ENCODE measurements at places on chromosomes 1 and 21. TPM values are rescaled to one million over a fixed set of nuclear protein-coding genes. Genes with fewer than 3 reads are reported as not detected.

DFFA gene
- total RNA-seq, result 41.4 TPM

PTGS2 gene
- 4.1 TPM for total RNA-seq

A3GALT2 gene
- total RNA-seq, result not detected

GBP7 gene
- not detected for total RNA-seq

TNFAIP8L2 gene
- not detected for total RNA-seq

OR2L3 gene
- not detected for total RNA-seq

CDA gene
- not detected for total RNA-seq

CRP gene
- not detected for total RNA-seq

DENND2D gene
- 8.9 TPM for total RNA-seq

SEMA6C gene
- total RNA-seq, result 1.7 TPM

DPYD gene
- 81.5 TPM for total RNA-seq

WNT3A gene
- total RNA-seq, result not detected

CRYBG2 gene
- total RNA-seq, result under 0.01 TPM

CRYZL1 gene
- 34.9 TPM for total RNA-seq

ARHGEF16 gene
- 0.09 TPM for total RNA-seq

MRPS14 gene
- total RNA-seq, result 25.7 TPM

PPIE gene
- total RNA-seq, result 34.4 TPM

KRTAP12-2 gene
- not detected for total RNA-seq

PLA2G2F gene
- not detected for total RNA-seq

S100A7A gene
- not detected for total RNA-seq

RSRP1 gene
- total RNA-seq, result 122 TPM

CLCA4 gene
- total RNA-seq, result not detected

ERG gene
- under 0.01 TPM for total RNA-seq

IGSF9 gene
- not detected for total RNA-seq

RXFP4 gene
- total RNA-seq, result not detected

GJA9 gene
- not detected for total RNA-seq

HTR6 gene
- not detected for total RNA-seq

SPRR1B gene
- total RNA-seq, result not detected

LEPR gene
- total RNA-seq, result 16.7 TPM

HSD3B1 gene
- not detected for total RNA-seq

CYP4A11 gene
- total RNA-seq, result not detected

CENPS gene
- 10.4 TPM for total RNA-seq

Measured in bronchial smooth muscle cell (primary cell).